ENCODE measurements at places on chromosomes 7 and 10.

GRCh38 chr7:145665499-145666258 lies 450.9 kb upstream of the CNTNAP2 start:
- DNase-seq = no peak

- no peak for DNase-seq
Observed at GRCh38 chr7:136293272-136293671, 316.1 kb upstream of the MTPN start.

DNA sequence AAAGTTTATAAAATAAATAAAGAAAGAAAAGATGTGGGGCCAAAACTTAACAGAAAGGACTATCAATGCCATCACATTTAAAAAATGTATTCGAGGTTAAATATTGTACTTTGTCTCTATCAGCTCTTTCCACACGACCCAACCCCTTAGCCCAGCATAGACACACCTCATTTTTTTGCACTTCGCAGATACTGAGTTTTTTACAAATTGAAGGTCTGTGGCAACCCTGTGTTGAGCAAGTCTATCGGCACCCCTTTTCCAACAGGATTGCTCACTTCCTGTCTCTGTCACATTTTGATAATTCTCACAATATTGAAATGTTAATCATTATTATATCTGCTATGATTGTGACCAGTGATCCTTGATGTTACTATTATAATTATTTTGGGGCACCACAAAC lies 151.6 kb upstream of the TBX20 start:
- no peak for DNase-seq

DNA sequence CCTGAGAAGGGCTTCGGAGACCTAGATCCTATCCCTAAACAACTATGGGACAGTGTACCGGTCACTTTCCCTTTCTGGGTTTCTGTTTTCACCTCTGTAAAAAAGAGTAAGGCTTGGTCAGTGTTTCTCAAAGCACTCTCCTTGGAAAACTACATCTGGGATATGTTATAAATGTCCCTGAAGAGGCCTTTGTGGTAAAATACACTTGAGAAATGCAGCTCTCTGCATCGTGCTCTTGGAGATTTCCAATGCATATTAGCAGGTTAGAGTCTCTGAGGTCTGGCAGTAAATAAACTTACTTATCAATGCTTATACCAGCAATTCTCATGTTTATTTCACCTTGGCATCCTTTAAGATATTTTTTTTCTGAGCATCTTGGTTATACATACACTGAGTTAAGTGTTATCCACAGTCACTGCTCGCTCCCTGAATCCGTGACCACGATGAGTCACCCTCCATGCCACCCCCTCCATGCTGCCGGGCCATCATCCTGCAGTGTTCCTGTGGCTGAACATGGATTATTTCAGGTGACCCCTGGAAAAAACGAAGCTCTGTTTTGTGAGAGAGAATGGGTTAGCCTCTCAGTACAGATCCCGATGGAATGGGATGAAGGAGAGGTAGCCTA lies 3.3 kb upstream of the TBXAS1 start:
- no peak for DNase-seq

- DNase-seq = no peak
Observed at GRCh38 chr7:10804770-10805169, 168.9 kb upstream of the PHF14 start.

DNA sequence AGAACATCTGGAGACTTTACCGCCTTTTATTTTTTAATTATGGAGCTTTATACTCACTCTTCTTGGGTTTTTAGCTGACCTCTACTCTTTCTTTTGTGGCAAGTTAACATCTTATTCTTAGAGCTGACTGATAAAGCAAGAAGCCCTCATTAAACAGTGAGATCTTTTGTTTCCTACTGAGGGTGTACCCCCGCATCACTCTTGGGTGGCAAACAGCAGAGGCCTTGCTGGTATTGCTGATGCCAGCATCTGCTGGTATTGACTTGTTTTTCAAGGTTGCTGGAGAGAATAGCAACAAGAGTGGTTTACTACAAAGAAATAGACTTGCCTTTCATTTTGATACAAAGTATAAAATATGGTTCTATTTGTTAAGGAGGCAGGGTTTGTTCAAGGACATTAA lies 154.7 kb downstream of the ARID5B start:
- no peak for DNase-seq

DNA sequence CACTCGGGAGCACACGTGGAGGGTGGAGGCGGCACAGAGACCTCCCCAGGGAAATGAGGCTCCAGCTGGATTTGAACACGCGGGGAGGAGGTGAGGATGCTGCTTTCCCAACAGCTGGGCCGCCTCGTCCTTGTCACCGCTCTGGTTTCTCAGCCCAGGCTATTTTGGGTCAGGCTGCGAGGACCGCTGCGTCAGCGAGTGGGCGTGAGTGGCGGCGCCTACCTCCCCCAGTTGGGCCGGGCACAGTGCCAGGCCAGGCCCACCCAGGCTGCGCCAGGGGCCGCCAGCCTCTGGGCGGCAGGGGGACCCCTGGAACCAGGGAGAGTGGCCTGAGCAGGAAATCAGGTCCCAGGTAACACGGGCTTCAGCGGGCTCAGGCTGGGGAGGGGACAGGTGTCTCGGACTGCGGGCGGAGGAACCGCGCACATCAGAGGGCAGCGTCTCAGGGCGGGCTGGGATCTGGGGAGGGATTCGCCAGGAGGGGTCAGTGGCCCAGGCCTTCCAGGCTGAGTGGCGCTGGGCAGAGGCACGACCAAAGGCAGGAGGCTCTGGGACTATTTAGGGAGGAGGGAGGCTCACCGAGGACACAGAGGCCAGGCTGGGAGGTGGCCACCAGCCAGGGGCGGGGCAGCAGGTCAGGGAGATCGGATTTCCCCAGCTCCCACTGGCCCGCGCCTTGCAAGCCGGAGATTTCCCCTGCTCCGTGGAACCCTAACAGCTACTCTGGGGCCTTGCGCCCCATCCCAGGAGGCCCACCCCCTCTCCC lies 125.2 kb upstream of the RET start:
- no peak for DNase-seq

DNA sequence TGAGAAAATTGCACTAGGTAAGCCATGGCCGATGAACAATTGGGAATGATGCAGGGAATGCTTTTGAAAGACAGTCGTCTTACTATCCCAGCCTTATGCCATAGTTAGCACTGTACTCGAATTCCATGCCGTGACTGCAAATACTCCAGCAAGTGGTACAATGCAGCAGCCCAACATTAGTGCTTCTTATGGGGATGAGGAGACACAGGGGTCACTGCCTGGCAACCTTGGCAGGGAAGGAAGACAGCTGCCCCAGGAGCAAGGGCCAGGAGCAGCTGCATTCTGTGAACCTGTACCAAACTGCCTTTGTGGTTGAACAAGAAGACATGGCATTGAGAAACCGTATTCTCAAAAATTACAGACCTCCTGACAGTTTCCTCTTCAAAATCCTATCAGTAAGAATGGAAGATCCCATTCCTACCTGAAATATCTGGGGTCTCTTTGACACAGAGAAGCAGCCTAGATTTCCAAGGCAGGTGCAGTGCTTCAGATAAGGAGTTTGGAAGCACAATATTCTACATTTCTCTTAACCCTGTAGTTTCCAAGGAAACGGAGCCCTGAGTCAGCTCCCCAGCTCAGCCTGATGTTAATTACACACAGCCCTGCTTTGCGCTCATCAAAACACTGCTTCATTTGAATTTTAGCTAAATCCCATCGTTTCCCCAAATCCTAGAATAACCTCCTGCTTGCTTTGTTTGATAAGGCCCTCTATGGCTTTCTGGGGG lies 49.0 kb upstream of the FRMD4A start:
- DNase-seq = no peak

- DNase-seq = no peak
Observed at GRCh38 chr7:25626451-25627131, 398.3 kb upstream of the NPVF start.

- DNase-seq = no peak
Observed at GRCh38 chr7:33674804-33675411, 230.4 kb upstream of the BMPER start.

- no peak for DNase-seq
Observed at GRCh38 chr10:11831520-11831951, 8.4 kb downstream of the PROSER2 start.

DNA sequence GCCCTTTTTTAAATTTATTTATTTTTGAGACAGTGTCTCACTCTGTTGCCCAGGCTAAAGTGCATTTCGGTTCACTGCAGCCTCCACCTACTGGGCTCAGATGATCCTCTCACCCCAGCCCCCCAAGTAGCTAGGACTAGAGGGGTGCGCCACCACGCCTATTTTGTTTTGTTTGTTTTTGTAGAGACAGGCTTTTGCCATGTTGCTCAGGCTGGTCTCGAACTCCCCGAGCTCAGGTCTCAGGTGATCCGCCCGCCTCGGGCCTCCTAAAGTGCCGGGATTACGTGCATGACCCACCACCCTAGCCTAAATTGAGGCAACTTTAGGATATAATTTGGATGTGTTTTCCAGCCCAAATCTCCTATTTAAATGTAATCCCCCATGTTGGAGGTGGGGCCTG lies 805 bp downstream of the ZNF736 start:
- no peak for DNase-seq

- no peak for DNase-seq
Observed at GRCh38 chr7:70829221-70830059, 302.5 kb upstream of the GALNT17 start.

- no peak for DNase-seq
Observed at GRCh38 chr7:102205915-102206314, 80.8 kb upstream of the SH2B2 start.

DNA sequence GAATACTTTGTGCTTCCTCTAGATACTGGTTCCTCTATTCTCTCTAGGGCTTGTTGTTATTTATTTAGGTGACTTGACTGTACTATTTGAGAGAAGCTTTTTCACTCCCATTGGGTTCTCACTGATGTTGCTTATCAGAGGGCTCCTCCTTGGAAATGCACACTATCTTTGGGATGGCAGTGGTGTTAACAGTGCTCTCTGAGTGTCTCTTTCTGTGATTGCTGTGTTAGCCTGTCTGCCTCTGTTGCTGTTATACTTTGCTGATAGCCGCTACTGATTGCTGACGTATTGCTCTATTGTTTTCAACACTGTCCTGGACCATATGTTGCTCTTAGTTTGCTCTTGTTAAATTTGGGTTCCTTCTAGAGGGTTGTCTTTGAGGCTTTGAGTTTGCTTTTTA lies 34.7 kb downstream of the ZNF33A start:
- no peak for DNase-seq

DNA sequence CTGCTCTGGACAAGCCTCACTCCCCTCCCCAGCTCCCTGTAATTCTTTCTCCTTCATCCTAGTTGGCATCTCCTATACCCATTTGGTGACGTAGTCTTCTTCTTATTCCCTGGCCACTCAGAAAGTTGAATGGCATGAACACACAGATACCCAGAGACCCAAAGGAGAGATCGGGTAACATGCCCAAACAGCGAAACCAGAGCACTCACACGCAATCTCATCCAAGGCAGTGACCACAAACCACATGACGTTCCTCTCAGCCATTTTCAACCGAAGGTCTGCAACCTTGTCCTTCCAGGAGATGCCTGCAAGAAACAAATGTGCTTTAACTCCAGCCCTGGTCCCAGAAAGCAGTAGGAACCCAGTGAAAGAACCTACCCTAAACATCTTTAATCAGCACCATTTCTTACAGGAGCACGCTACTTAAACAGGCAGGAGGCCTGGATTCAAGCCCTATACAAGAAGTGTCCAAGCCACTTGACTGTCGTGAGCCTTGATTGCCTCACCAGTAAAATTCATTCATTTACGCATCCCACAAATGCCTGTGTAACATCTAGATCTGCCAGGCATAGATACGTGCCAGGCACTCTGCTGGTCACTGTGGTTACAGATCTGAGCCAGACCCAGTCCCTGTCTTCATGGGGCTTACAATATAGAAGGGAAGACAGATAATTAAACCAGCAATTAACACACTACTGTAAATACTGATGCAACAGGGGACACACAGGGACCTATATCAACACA lies 37.1 kb downstream of the XPNPEP1 start:
- no peak for DNase-seq

DNA sequence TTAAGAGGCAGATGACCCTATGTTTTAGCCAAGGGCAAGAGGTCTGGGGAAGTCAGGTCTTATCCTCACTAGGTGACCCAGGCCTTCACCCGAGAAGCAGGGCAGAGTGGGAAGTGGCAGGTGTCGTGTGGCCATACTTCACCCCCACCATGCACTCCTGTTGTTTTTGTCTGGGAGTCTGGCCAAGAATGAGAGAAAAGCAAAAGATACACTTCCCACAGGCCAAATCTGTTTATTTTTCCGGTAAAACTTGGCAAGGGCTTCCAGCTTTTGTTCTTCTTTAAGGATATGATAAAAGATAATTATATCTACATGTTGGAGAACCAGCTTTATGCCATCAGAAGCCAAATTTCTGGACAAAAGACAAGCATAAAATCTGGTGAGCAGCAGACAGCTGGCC lies 137.4 kb upstream of the CDC14C start:
- no peak for DNase-seq

DNA sequence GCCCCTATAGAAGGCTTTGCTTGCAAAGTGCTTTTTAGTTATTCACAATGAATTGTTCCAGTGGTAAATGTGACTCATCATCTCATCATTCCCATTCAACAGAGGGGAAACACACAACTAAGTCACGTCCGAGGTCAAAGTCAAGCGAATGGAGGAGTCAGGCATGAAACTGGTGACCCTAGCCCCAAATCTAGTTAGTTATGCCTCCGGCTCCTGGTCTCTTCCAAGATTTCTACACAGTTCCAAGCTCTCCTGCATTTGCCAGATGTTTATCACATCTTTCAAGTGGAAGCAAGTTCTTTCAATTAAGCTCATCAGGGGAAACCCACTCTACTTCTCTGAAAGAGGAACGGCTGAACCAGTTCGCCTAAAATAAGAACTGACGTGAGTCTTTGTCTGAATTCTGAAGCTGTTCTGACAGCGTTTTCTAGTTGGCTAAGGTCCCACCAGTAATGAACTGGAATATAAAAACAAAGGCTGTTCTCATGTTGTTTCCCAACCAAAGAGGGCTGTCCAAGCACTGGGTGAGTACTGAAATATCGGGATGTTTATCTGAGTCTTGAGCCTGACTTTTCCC lies 140.9 kb upstream of the NRBF2 start:
- no peak for DNase-seq

GRCh38 chr10:32413513-32413912 lies 32.4 kb upstream of the CCDC7 start:
- DNase-seq = no peak

GRCh38 chr7:42065942-42066341 lies 171.1 kb downstream of the GLI3 start:
- DNase-seq = no peak

GRCh38 chr7:139990142-139990535 lies 72.6 kb downstream of the PARP12 start:
- no peak for DNase-seq

GRCh38 chr7:111091593-111092358 lies 849 bp downstream of the LRRN3 start:
- peak; percentile 25 for DNase-seq

DNA sequence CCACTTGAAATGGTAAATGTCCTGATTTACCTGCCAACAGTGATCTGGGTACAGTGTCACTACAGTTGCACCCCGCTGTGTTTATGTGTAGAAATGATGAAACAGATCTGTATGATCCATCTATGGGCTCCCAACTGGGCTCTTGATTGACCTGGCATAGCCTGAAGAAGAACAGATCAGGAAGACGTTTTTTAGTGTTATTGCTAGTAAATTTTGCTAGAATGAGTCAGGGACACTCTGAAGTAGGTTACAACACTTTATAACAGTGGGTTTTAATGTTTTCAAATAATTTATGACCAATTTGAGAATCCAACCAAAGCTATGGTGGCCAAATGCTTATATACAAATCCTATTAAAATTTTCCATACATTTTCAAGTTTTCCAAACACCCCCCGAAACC lies 110.3 kb downstream of the DKK1 start:
- no peak for DNase-seq

All from NCI-H1417 treated with DMSO at 0.1 percent for 48 hours (cell line).